ENCODE measurements at places on chromosomes 2 and 18. TPM values are rescaled to one million over a fixed set of nuclear protein-coding genes. Genes with fewer than 3 reads are reported as not detected.

Gene MLPH
- total RNA-seq, result 22.5 TPM

DNA sequence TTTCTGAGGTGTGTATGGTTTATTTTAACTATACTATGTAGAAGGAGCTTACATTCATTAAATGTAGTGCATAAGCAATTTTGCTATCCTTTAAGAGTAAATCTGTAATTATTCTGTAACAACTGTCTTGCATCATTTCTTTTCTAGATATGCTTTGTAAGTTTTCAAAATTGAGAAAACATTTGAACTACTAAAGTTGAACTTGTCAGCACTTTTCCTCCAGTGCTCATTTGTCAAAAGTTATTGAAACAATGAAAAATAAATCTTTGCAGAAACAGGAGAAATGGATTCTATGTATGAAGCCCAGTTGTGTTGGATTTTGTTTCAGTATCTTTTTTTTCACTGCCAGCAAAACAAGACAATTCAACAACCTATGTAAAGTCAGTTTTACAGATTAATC lies 14.5 kb upstream of the ZNF385B start:
- DNase-seq, result no peak

- no peak for DNase-seq
These were observed 36.2 kb upstream of the C2orf74 start for GRCh38 chr2:61125798-61126197.

- DNase-seq, result no peak
These were observed 750.8 kb upstream of the ID2 start for GRCh38 chr2:7930800-7931635.

Gene CD207
- not detected for total RNA-seq

Gene NEU2
- total RNA-seq, result not detected

Gene CHRND
- not detected for total RNA-seq

Gene ABCG5
- not detected for total RNA-seq

Gene MGAT4A
- 0.38 TPM for total RNA-seq

DNA sequence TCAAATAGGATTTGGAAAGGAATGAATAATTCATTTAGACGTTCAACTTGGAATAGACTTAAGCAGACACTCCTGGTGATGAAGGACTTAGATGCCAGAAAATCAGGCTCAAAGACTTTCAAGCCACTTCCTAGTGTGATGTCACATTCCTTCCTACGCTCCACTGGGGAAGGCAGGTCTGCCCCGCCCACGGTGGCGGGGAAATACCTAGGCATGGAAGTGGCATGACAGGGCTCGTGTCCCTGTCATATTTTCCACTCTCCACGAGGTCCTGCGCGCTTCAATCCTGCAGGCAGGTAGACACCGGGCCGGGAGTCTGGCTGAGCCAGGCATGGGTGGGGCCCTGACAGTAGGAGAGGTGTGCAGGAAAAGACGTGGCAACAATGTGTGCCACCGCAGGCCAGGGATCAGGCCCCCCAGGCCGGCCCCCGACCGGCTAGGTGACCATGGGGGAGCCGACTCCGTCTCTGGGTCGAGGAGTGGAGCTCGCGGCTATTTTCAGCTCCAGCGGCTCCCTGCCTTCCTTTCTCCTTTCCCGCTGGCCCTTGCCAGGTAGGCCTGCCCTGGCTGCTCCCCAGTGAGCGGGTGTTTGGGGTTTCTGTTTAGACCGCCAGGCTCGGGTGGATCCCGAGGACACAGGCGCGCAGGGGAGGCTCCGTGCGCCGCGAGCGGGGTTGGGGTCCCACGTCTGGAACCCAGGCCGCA lies at the start of gene IL1RL2:
TSS of gene IL1RL2 (plus strand) at position 233 of the 705 bp plus-strand sequence. CDS start 845 bp downstream, outside the sequence.
- DNase-seq, result no peak

- DNase-seq, result no peak
These were observed 3.1 kb upstream of the MALT1 start for GRCh38 chr18:58668211-58668610.

Gene IMPA2
- 9.2 TPM for total RNA-seq

Gene RAB6C
- total RNA-seq, result not detected

GRCh38 chr2:224570328-224570993 lies 14.7 kb downstream of the CUL3 start:
- no peak for DNase-seq

DNA sequence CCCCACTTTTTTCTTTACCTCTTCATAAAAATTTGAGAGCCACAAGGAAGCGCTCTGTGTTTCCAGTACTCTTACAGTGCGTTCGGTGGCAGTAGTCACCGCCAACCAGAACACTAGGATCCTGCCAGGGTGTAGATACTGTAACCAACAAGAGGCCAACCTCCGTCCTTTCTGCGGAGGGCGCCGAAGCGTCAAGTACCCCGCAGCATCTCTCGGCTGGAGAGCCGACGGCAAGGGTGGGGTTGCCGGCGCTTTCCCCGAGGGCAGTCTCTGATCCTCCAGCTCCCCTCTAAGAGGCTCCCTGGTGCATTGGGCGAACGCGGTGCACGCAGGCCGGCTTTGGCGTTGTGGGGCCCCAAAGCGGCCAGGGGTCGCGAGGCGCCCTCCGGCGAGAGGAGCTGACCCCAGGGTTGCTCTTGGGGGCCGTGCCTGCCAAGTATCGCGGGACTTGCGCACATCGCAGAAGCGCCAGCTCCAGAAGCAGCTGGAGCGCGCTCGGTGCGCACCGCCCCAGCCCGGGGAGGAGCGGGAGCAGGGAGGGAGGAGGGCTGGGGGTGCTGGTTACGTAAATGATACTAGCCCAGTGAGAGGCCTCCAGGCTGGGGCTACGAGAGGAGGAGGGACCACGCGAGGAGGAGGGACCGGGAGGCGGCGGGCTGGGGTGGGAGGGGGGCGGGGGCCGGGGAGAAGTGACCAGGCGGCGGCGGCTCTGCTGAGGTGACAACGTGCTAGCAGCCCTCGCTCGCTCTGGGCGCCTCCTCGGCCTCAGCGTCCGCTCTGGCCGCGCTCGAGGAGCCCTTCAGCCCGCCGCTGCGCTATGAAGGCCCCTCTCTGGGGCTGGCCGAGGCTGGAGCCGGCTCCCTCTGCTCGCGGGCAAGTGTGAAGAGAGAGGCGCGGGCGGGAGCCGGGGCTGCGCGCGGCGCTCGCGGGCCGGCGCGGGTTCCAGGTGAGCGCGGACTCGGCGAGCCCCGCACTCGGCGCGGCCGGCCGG lies at the start of gene GALNT13:
TSS of gene GALNT13 (plus strand) at position 692 of the 991 bp plus-strand sequence.
- no peak for DNase-seq

DNA sequence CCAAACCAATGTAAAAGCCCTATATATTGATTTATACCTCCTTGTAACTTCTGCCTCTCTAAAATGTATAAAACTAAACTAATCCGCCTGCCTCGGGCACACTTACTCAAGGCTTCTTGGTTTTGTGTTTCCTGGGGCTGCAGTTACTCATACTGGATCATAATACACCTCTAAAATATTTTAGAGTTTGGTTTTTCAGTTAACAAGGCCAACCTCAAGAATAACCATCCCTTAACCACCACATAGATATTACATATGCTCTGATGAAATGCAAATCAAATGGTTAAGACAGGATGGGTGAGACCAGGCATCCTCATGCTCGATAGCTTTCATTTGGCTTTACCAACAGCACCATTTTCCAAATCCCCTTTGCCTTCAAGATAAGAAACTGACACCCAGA lies 46.4 kb downstream of the UXS1 start:
- DNase-seq, result no peak

DNA sequence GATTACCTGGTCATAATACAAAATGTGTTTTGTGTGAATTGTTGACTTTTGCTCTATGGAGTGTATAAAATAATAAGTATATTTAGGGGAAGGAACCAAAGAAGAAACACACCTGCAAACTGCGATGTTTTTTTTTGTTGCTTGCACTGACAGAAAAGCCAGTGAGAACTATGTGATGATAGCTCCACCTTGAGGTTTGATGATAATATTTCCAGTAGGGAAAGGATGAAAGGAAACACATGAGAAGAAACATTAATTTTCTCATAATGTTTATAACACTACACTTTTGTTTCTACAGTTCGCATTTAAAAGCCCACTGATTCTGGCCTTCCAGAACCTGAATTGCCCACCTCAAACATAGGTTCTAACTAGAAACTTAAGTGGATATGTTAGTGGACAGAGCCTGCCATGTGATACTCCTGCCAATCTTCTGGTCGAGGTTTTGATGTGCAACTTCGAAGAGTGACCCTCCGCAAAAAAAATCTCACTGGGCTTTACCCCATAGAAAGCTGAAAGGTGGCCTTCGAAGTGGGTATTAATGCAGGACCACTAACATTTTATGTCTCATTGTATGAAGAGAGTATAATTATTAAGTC lies 476.4 kb upstream of the SPHKAP start:
- no peak for DNase-seq

Gene FBXO36
- 4.8 TPM for total RNA-seq

GRCh38 chr2:84830095-84830494 lies 50.8 kb downstream of the TRABD2A start:
- no peak for DNase-seq

GRCh38 chr2:22798386-22798785 lies 586.6 kb upstream of the KLHL29 start:
- DNase-seq, result no peak

DNA sequence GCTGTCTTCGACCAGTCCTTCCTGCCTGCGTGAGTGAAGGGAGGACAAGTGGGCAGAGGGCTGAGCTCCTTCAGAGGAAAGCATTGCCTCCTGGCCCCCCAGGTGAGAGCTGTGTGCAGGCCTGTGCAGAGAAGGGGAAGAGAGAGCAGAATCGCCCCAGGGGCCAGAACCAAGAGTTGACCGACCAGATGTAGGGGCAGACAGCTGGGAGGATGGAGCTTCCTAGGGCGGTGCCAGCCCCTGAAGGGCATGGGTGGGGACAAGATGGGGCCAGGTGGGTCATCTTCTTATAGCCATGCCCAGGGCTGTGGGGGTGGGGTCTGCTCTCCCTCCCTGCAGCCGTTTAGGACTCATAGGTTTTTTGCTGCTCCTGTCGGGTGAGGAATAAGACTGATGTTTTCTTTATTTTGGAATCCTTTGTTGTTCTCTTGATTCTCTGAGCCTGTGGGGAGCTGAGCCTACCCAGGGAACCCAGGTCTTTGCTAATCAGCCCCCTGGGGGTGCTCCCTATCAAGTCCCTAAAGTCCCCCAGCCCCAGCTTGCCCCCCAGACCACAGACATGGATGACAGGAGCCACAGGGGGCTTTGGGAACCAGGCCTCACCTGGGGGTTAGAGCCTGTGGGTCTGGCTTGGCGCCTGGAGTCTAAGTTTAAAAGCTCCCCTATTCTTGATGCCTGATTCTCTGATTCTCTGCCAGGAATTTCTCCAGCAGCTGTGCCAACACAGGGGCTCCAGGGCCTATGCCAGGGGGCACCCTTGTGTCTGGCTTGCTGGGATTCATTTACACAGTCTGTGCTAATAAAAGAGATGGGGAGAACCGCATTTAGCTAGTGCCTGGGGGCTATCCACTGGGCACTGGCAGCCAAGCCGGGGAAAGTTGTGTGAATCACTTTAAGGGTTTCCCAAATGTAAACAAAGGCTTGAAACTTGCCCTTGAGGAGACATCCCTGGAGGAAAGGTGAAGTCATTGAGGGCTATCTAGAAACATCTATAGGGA lies 9.3 kb upstream of the EFHD1 start:
- DNase-seq, result no peak

GRCh38 chr2:178912416-178913048 lies 105.3 kb upstream of the TTN start:
- DNase-seq, result no peak

All from osteocyte (in vitro differentiated cells).